ENCODE measurements at places on chromosomes 12 and 14.

GRCh38 chr14:62159314-62159713 lies 397.1 kb downstream of the SNAPC1 start:
- no peak for DNase-seq

GRCh38 chr12:75479963-75480461 lies 543 bp upstream of the GLIPR1 start:
- DNase-seq = no peak

DNA sequence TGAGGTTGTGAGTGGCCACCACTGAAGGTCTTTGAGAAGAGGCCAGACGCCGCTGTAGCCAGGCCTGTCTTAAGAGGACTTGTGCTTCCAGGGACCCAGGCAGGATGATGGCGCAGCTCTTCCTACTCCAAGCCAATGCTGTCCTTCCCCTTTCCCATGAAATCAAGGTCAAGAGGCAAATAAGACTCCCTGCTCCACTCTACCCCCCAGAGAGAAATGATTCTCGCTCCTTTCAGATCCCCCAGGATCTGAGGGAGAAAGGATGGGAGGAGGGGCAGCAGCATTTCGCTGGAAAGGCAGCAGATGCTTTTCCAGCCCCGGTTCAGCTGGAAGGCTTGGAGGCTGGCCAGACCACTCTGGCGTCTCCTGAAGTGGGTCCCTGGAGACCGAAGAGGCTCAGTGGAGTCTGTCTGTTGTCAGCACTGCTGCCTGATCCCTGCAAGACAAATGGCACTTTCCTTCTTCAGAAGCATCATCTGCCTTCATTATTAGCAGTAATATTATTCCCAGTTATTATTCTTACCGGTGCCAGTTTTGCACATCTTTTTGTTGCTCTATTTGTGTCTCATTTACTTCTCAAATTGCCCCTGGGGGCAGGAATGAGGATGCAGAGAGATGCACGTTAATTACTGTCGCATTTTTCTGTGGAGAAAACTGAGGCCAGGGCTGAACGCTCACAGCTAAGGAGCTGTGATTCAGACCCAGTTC lies 51.4 kb downstream of the C14orf132 start:
- DNase-seq = no peak

DNA sequence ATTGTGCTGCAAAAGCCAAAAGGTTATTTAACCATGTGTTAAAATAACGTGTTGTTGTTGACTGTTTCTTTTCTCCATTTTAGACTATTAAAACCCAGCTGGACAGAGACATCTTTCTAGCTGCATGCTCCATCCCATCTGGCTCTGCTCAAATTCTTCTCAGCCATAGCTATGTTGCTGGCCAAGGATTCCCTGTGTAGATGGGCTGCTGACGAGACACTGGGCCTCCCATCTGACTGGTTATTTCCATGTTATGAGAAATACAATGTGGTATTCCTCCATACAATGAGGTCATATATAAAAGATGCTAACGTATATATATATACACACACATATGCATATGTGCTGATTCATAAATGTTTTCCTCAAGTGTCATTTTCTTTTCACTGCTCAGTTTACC lies 30.1 kb downstream of the MED13L start:
- DNase-seq = no peak

- no peak for DNase-seq
Observed at GRCh38 chr14:82492157-82492556, 958.5 kb upstream of the SEL1L start.

DNA sequence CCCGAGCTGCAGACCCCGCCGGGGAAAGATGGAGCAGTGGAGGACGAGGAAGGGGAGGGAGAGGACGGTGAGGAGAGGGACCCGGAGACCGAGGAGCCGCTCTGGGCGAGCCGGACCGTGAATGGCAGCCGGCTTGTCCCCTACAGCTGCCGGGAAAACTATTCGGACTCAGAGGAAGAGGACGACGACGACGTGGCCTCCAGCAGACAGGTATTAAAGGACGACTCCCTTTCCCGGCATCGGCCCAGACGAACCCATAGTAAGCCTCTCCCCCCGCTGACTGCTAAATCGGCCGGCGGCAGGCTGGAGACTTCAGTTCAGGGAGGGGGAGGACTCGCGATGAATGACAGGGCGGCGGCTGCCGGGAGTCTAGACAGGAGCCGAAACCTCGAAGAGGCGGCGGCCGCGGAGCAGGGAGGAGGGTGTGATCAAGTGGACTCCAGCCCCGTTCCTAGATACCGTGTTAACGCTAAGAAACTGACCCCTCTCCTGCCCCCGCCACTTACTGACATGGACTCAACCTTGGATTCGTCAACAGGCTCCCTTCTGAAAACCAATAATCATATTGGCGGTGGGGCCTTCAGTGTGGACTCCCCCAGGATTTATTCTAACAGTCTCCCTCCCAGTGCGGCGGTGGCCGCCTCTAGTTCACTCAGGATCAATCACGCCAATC lies 962 bp downstream of the LEMD3 start:
- DNase-seq = peak; percentile 60

DNA sequence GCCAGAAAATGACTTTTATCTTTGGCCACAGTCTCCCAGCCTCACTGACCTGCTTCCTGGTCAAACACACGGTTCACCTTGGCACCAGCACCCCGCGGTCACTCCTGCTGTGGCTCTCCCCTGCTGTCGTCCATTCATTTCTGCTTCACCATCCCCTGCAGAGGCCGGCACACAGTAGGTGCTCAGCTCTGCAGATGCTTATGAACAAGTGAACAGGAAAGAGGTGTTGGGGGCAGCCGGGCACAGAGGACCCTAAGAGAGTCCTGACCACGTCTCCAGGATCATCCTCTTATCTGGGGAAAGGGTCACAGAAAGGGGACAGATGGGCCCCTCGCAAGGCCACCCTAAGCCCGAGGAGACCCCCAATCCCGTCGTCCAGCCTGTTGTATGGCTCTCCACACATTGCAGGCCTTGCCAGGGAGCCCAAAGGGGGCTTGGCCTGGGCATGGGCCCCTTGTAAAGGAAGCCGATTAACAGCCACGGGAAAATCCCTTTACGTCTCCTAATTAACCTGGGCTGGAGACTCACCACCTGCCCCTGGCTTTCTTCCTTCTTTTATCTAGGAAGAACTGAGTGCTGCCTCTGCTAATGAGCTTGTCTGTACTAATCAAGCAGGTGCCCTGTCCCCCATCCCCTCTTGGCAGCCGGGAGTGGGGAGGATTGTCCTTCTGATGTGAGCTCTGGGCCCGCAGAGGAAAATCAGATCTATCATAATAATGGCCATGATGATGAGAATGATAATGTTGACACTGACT lies 119.2 kb downstream of the AACS start:
- no peak for DNase-seq

- DNase-seq = no peak
Observed at GRCh38 chr12:6626654-6627283, 9.0 kb downstream of the LPAR5 start.

DNA sequence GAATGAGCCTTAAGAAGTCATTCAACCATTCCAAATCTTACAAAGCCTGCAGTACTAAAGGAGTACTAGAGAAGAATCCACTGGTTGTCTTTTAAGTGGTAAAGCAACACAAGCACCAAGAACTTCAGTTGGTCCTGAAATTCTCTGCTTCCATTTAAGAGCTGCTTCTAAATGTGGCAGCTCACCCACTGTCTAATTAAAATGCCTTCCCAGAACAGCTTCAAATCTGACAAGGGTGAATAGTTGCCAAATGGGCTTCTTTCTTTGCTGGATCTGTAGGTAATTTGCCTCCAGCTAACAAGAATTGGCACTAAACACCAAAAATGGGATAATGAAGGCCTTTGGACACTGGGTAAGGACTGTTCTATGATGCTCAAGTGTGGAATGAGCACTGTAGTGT lies 72.2 kb upstream of the NAP1L1 start:
- no peak for DNase-seq

DNA sequence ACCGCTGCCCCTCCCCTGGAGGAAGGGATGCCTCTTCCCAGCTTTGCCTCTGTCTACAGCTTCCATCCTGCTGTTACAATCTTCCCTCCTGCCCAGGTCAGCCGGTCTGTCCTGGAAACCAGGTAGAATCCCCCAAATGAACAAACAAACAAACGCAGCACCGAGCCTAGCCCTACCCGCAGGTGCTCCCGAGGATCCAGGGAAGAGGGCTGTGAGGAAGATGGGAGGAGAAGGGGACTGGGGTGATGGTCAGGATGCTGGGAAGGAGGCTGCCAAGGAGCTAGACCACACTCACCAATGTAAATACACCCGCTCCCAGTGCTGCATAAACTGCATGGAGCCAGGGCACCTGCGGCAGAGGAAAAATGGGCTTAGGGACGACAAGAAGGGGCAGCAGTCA lies 16.6 kb downstream of the FAIM2 start:
- no peak for DNase-seq

- DNase-seq = peak; percentile 70
Observed at GRCh38 chr14:75522224-75522982, at the start of gene BATF. Gene BATF (plus strand): TSS chr14:75522469. CDS start chr14:75522683, 214 bp downstream.

GRCh38 chr12:93134175-93134890 lies 205.2 kb upstream of the EEA1 start:
- no peak for DNase-seq

- no peak for DNase-seq
Observed at GRCh38 chr12:65536876-65537681, 258.6 kb downstream of the MSRB3 start.

- DNase-seq = no peak
Observed at GRCh38 chr14:51147183-51147582, 52.3 kb upstream of the TRIM9 start.

DNA sequence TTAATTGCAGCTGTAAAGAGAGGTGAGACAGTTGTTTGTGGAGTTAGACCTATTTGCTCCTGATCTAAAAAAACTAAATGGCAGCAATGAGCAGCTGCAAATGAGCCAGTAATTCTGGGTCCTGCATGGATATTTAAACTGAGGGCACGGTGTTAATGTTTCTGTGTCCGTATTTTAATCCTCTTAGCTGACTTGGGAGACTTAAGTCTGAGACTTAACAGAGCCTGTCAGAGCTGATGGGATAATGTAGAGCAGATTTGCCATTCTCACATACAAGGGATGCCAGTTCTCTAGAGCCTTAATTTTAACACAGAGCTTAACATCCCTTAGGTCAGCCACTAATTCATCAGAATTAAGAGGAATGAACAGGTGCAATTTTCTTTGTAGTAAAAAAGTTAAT lies 178.6 kb upstream of the PDE3A start:
- no peak for DNase-seq

DNA sequence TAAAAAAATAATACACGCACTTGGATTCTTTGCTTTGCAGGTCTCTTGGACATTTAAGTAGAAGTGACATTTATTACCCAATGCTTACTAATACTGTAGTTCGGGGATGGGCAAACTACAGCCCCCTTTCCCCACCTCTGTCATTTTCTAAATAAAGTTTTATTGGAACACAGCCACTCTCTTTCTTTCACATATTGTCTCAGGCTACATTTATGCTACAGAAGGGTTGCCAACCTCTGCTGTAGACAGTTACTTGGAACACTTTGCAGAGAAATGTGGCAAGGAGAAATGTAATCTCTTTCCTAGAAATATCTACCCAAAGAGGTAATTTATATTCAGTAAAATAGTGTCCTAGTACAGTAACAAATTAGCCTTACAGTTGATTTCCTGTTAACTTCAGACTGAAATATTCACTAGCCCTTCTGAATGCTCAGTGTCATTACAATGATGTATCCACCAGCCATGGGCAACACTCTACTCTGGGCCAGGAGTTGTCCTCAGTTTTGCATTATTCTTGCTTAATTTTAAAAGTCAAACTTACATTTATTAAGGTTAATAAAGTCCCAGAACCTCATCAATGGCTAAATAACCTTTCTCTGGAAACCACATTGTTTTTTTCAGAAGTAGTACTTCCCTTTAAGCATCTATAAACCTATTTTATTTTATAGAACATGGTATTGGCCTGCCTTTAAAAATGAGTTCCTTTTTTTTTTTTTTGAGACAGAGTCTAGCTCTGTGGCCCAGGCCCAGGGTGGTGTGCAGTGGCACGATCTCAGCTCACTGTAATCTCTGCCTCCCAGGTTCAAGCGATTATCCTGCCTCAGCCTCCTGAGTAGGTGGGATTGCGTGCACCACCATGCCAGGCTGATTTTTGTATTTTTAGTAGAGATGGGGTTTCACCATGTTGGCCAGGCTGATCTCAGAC lies 269.6 kb upstream of the AMIGO2 start:
- DNase-seq = no peak

GRCh38 chr12:7972734-7973456 lies 36.9 kb upstream of the SLC2A3 start:
- no peak for DNase-seq

DNA sequence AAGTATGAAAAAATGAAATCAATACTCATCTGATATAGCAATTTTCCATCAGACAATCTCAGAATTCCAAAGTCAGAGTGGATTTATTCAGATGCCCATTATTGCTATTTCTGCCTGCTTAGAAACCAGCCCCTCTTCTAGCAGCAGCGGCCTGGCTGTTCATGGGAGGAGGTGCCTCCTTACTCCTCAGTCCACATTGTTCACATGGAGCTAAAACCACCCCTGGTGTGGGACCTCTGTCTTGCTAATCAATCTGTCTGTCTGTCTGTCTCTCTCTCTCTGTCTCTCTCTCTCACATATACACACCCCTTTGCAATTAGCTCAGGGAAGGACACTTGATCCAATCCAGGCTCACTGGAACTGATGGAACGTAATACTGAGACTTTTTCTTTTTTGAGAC lies 176.1 kb downstream of the APAF1 start:
- DNase-seq = no peak

- DNase-seq = no peak
Observed at GRCh38 chr12:110627500-110628195, 13.7 kb downstream of the TCTN1 start.

GRCh38 chr12:131054345-131055092 lies 100.8 kb downstream of the ADGRD1 start:
- no peak for DNase-seq

DNA sequence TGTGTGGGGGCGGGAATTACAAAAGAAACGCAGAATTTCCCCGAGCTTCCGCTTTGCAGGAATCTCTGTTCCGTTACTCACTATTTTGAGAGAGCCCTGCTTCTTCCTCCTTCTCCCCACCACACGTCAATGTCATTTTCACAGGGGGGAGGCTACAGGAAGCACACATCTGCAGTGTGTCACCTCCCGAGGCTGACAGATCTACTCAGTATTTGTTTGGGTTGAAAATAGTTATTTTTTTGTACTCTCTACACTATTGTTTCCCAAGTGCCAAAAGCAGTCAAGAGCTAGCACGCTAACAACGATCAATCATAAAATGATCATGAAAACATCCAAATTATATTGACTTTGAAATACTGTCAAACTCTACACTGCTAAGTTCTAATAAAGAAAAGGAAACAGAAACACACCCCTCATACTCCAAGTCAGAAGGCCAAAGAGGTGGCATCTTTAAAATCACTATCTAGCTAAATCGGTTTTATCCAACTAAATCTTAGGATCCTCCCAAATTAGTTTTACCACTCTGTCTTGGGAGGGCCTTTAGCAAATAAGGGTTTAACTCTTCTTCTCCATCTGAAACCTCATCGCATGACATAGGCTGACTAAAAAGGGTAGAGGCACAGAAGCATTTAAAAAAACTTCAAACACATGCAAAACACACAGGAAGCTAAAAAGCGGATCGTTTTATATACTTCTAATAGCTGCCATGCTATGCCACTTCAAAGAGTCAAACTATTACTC lies 51.8 kb downstream of the FOXN3 start:
- peak; percentile 56 for DNase-seq

GRCh38 chr14:71175491-71175890 lies 268.2 kb downstream of the PCNX1 start:
- no peak for DNase-seq

GRCh38 chr14:74135426-74135825 lies 50.7 kb downstream of the LIN52 start:
- no peak for DNase-seq

All from memory B cell (primary cell).